ENCODE measurements at places on chromosomes 5 and 9.
A peak's percentile ranks its signal among the peaks of the same experiment; 100 is the strongest.

- DNase-seq: no peak
Observed at GRCh38 chr5:74054139-74054538, 428.1 kb downstream of the ARHGEF28 start.

GRCh38 chr9:38057416-38058195 is 11.4 kb downstream of the SHB start:
- DNase-seq: no peak

GRCh38 chr5:172691886-172692285 is 50.8 kb downstream of the NEURL1B start:
- no peak for DNase-seq

DNA sequence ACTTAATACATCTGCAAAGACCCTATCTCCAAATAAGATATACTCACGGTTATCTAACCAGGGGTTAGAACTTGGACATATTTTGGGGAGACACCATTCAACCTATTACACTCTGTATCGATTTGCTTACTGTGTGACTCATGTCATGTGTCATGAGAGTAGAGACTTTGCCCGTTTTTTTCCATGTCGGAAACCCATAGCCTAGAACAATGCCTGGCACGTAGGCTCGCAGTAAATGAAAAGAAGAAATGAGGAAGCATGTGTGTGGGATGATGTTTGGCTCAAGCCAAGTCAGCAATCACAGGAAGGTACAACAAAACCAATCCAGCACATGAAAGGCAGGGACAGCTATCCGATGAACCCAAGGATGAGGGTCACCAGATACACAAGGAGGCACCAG is 94.6 kb upstream of the DNAH5 start:
- DNase-seq: no peak

DNA sequence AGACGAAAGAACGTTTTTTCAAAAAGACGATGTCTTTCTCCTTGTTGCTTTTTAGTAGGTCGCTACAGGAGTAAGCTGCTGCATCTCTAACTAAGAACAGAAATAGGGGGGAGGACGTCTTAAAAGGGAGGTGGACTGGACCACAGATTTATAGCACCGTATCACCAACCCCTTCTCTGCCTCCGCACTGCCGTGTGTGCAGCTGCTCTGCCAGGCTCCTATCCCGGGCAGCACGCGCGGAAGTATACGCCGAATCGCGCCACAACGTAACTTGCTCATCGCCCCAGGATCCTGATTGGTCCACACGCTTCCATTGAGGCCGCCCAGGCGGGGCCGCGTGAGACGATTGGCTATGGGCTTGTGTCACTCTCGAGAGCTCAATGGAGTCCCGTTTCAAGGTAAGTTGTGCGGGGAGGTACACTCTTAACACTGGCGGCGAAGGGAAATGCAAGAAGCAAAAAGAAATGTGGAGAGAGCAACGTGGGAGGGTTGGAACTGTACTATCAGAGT is at the start of gene ELAVL2:
Gene ELAVL2 (minus strand): TSS at position 121 of the 510 bp plus-strand sequence. CDS start 64,006 bp downstream, outside the sequence.
- peak; percentile 50 for DNase-seq

DNA sequence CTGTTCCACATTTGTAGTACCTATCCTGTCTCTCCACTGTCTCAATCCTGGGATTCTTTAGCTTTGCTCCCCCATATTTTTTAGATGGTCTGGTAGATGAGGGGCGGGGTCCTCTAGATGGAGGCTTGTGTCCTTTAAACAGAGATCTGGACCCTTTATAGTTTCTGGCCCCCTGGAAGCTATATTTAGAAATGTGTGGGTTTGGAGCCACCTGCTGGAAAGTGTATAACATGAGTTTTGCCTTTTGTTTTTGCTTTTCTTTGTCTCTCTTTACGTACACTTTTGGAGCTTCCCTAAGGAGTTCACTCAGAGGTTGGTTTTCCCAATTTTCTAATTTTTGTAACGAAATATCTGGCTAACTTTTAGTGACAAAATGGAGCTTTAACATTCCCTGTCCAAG is 110.7 kb downstream of the CFAP95 start:
- no peak for DNase-seq

GRCh38 chr5:44532981-44533380 is 143.8 kb upstream of the FGF10 start:
- DNase-seq: no peak

DNA sequence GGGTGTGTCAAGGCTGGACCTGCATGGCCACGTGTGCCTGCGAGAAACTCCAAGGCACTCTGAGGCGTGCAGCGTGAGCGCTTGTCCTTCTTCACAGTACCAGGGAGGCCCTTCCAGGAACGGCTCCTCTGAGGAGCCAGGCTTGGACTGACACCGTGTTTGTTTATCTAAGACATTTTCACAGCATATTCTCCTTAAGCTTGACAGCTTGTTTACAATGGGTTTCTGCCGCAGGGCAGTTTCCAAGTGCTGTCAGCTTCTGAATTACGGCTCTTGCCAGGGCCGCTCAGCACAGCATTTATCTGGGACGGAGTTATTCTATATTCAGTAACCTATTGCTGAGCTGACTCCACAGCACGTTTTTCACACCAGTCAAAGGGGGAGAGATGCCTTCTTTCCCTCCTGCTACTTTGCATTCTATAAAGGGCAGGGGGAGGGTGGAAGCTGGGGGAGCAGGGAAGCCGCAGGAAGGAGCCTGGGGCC is 98.4 kb downstream of the LMNB1 start:
- DNase-seq: no peak

GRCh38 chr5:40669606-40670390 is 9.9 kb upstream of the PTGER4 start:
- DNase-seq: no peak

- DNase-seq: no peak
Observed at GRCh38 chr5:123387313-123387712, 35.9 kb downstream of the CEP120 start.

DNA sequence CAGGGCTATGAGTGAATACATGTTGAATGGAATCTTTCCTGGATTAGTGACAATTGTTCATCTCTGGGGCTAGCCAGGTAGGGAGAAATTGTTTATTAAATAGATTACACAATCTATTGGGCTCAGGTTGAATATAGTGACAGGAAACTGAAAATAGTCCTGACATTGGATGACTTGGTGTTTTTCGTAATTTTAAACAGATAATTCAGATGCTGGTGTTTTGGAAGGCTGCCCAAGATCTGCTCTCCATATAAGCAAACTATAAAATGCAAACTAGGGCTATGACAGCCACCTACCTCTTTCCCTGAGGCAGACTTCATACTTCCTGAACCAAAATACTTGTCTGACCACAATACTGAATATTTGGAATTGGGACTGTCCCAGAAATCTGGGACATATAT is 99.1 kb downstream of the ENC1 start:
- no peak for DNase-seq

DNA sequence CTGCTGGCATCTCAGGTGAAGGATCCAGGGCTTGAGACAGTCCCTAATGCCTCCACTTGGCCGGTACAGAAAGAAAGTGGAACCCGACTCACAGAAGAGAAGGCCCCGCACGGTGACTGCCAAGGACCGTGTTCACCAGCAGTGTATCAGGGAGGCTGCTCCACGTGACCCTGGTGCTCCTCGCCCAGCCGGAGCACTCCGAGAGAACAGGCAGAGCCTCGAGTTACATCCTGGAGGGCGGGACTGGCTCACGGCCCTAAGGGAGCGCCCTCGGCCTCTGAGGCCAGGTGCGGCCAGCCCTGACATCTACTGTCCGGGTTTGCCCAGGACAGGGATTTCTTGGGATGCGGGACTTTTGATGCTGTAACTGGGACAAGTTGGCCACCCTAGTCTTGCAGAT is 104.0 kb upstream of the SARDH start:
- DNase-seq: no peak
